Cortex of kidney (tissue), 1 donor: ENCODE measurements at places on chromosomes 5 and 9.

DNA sequence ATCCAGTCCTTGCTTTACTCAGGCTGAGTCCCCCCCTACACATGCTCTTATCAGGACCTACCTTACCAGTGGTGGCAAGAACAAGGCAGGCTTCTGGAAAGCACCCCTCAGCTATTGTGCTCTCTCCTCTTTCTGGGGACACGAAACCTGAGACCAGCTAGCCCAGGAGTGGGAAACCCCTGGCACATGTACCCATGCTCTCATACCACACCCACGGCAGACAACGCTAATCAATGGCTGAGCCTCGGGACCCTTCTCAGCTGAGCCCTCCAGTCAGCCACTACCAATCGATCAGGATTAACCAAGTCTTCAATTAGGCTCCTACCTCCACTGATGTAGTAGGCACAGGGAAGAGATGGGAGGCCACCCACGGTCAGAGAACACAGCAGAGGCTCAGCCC is 65.1 kb downstream of the VAV2 start:
- DNase-seq: no peak

- no peak for DNase-seq
These were observed 54.1 kb downstream of the MTAP start for GRCh38 chr9:21856301-21857094.

DNA sequence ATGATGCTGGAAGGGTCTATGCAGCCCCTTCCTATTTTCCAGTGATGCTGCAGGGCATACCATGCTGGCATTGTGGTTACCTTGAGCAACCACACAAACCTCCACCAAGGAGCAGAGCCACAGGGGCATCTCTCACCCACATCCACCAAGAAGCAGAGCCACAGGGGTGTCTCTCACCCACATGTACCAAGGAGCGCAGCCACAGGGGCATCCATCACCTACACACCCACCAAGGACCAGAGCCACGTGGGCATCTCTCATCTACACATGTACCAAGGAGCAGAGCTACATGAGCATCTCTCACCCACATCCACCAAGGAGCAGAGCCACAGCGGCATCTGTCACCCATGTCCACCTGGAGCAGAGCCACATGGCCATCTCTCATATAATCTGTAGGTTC is 8.8 kb upstream of the GM2A start:
- DNase-seq: no peak

- DNase-seq: no peak
These were observed 10.7 kb upstream of the POC5 start for GRCh38 chr5:75727931-75728330.

DNA sequence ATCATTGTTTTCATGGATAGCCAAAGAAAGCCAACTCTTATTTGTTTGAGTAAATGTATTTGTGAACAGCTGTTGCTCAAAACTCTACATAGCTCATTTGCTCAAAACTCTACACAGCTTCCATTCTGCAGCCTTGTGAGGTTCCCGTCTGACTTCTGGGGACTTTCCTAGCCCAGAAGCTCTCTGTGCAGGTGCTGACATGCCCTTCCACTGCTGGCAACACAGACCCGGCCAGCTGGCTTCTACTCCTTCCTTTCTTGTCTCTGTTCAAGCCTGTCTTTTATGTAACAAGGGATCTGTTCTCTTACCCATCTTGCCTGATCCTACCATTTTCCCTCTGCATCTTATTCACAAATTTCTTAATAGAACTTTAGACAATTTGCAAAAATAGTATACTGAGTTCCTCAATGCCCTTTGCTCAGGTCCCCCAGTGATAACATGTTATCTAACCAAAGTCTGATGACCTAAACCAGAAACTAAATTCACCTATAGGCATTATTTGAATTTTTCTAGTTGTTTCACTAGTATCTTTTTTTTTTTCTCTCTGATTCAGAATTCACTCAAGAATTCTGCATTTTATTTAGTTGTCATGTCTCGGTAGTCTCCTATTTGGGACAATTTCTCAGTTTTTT is 556.5 kb upstream of the SEMA6A start:
- no peak for DNase-seq

DNA sequence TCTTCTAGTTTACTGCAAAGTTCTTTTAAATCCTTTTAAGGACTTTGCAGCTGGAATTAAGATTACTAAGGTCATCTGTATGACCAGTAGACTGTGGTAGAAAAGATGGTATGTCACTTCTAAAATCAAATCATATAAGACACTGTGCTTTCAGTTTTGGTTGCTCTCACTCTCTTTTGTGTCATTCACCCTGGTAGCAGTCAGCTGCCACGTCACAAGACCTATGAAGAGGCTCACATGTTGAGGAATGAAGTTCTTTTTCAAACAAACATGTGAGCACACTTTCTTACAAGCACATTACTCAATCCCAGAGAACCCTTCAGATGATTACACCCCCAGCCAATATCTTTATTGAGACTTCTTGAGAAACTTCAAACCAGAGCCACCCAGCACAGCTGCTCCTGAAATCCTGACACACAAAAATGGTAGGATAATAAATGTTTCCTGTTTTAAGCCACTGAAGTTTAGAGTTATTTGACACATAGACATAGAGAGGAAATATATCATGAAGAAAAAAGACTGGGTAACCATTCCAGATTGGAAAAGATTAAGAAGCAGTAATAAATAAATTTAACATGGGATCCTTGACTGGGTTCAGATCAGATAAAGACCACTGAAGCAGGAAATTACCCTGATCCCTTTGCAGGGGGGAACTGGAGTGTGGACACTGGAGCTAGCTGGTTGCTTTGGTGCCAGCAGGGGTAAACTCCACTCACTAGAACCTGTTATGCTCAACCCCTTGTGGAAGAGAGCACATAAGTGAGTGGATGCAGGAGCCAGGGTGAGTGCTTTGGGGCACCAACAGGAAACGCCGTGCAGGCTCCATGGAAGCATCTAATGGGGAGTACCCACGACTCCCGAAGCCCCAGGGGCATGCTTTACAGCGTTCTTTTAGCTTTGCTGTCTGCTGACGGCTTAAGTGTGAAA is 64.1 kb downstream of the SLCO4C1 start:
- no peak for DNase-seq

DNA sequence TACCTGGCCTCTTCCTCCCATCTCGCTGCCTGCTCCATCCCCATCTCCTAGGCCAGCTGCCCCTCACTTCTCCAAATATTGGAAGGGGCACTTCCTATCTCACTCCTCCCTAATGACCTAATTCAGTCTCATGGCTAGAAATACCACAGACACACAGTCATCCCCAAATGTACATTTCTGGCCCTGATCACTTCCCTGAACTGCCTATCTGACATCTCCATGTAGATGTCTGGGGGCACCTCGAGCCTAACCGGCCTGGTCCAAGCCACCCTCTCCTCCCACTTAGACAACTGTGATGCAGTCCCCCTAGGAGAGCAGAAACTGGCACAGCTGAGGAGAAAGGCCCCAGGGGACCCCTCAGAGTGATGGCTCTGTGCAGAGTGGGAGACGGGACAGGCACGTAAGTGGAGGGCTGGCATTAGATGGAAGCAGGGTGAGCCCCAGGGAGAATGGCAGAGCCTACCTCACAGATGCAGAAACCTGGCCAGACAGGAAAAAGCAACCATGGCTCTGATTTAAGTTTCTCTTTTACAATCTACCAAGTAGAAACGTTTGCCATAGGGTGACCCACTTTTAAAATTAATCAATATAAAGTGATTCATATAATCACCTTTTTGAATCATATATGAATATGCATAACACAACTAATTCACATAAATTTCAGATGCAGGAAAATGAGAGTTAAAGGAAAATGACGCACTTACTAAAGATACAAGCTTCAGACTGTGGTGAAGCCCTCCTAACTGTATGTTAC is 22.1 kb downstream of the CAMSAP1 start:
- DNase-seq: no peak

DNA sequence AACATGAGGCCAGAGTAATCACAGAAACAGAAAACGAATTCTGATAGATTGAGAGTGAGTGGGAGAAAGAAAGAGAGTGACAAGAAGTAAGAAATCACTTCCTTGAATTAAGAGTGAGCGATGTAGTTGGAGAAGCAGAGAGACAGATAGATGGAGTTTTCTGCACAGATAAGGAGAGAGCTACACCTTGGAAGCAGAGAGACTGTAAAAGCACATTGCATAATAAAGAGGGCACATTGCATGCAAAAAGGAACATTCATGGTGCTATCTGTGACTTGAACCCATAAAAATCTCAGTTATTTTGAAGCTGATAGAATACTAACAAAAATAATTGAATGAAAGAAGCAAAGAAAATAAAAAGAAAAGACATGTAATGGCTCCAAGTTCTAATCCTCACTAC is 943.8 kb downstream of the NR2F1-AS1 start:
- DNase-seq: no peak

- DNase-seq: no peak
These were observed 9.3 kb upstream of the SMAD5 start for GRCh38 chr5:136123236-136123768.

- no peak for DNase-seq
These were observed 112.5 kb downstream of the HAPLN1 start for GRCh38 chr5:83608122-83608521.

- DNase-seq: no peak
These were observed 14.4 kb downstream of the STK10 start for GRCh38 chr5:172173564-172174153.

GRCh38 chr9:33714989-33715388 is 80.4 kb upstream of the PRSS3 start:
- DNase-seq: no peak

DNA sequence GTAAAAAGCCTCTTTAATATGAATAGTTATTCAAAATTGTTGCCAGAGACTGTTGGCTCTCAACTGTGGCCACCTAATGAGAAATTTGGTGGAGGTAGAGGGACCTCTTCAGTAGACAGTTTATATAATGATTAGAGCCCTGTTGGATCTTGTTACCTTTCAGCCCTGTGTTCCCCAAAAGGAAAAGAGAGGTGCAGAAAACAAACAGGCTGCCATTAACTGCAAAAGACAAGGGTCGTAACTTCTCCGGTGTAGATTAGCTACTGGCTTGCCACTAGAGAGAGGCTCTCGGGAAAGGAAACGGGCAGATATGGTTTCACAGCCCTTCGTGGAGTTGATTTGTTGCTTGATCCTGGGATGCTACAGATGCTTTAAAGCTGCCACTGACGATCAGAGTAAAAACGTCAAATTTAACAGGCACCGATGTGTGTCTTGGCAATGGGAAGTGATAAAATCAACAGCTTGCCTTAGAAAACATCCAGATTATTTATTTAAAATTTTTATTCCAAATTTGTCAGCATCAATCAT is 7.8 kb downstream of the FST start:
- DNase-seq: no peak

DNA sequence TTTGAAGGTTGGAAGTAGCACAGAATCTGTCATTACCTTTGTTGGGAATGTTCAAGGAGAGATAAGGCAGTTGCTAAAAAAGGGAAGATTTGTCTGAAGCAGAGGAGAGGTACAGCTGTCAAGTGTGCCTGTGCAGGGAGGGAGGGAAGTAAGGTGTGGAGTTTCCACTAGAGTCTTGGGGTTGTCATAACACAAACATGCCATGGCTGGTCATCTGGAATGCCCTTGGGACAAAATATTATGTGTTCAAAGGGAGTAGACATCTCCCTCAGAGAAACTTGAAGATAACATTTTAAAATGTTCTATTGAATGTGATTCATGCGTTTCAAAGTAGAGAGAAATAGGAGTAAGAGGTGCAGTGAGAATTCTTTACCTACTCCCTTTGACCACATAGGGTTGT is 95.0 kb downstream of the MUSK start:
- DNase-seq: no peak

- no peak for DNase-seq
These were observed 28.0 kb downstream of the PRUNE2 start for GRCh38 chr9:76877961-76878360.

DNA sequence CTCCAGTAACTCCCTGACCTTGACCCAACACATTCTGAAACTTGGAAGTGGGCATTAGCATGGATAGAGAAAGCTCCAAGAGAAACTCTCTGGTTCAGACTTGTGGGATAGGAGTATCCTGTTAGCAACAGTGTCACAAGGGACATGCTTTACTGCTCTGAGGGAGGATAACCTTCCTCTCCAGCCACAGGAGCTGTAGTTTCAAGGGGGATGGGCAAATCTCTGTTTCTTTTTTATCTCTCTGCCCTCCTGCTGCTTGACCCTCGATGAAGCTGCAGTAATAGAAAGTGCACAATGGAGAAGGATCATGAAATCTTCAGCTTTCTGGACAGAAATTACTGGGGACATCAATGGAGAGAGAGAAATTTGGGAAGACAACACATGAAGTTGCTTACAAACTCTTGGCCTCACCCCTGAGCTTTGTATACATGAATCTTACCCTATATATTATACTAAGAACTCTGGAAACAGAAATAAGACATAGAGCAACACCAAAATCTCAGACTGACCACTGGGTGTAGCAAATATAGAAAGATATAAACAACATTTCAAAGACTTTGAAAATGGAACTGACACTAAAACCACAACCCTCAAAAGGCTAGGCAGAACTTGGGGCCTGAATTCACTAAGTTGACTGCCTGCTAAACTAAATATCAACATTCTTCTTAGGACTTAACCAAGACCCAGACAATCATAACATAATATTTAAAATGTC is 471.0 kb upstream of the MEF2C start:
- no peak for DNase-seq

DNA sequence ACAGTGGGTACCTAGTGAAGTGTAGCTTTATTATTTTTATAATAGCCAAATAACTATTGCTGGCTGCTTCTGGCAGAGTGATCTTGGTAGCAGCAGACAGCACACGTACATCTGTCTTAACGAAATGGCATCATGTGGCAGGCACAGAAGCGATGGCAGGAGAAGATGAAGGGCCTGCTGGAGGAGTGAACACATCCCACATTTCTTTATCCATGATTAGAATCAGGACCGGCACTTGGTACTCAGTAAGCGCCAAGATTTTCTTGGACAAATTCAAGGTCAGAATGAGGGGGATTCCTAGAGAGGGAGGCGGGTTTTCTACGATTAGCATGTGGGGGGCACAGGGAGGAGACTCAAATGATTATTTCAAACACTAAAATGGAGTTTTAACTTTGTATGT is 23.0 kb upstream of the ZNF366 start:
- DNase-seq: no peak

DNA sequence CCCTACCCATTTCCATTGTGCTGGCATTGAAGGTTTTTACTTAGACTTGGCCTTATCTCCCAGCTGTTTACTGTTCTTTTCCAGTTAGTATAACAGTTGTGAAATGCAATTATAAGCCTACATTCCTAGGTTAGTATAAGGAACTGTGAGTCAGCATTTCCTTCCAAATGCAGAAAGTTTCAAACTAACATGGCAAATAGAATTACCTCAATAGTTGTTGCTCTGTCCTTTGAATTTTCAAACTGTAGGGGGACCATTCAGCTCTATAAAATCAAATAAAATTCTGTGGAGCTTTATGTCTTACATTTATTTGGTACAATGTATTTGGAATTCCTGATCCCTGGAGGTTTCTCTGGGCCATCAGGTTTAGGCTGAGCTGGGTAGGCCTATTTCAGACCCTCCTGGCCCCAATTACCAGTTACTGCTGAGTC is 47.2 kb downstream of the ARHGEF28 start:
- no peak for DNase-seq

GRCh38 chr9:113296796-113297558 is 6.2 kb downstream of the RNF183 start:
- DNase-seq: no peak
